CD14-positive monocyte (primary cell): ENCODE measurements at places on chromosomes 1 and 21.

DNA sequence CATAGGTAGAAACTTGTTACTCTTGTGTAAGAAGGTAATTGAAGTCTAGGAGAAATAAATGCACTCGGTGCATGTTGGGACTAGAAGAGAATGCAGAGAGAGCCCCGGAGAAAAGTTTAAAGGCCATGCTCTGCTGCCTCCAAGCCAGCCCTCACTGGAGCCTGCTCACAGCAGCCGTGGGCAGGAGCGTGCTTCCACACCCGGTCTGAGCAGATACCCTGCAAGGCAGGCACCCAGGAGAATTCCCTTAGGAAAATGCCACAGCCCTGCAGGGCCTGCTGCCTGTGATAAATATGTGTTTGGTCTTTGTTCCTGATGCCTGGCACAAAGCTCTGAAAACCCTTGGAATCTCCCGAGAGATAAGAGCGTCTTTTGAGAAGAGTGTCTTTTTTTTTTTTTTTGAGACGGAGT lies 22.8 kb downstream of the C2CD2 start:
- DNase-seq = no peak

- no peak for DNase-seq
Measured at GRCh38 chr1:183733715-183734114, 71.2 kb upstream of the RGL1 start.

- no peak for DNase-seq
Measured at GRCh38 chr1:203098914-203099520, 13.2 kb upstream of the MYOG start.

DNA sequence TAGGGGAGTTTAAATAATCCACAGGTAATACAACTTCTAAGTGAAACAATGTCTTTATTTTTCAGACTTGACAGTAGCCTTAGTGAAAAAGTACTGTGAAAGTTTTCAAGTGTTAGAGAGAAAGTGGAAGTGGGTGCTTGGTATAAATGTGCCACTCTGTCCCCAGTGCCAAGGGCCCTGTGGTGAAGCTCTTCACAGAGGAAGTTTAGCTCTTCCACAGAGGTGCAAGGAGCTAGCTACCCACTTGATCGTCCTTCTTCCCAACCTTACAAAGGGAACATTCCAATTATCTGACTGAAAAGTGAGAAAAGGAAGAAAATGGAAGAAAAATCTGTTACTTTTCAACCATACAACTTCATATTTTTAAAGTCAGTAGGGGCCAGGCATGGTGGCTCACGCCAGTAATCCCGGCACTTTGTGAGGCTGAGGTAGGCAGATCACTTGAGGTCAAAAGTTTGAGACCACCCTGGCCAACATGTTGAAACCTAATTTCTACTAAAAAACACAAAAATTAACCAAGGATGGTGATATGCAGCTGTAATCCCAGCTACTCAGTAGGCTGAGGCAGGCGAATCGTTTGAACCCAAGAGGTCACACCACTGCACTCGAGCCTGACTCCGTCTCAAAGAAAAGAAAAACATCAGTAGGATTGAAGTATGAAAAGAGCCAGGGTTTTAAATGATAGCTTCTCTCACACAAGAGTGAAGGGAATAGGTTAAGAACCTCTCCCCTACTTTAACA lies 41.0 kb upstream of the PTPRC start:
- no peak for DNase-seq

DNA sequence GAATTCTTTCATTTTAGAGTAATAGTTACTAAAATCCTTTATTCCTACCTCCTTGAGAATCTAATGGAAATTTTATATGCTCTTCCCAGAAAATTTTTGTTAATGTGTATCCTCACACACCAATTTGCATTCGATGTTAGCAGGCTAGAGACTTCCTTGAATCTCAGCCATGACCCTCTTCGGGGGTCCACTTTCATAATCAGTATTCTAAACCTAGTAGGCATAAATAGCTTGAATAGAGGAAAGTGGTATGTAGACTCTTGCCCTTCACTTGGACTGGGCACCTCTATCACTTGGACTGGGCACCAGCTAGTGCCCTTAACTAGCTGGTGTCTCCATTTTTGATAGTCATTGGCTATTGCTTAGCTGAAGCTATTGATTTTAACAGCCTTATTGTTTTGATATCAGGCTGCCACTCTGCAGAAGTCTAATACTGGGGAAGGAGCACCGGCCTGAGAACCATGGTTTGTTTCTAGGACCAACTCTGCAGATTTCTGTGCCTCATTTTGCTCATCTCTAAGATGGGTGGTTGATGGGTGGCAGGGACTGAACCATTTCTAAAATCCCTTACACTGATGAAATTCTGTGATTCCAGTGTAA lies 42.8 kb downstream of the MRPL39 start:
- no peak for DNase-seq

GRCh38 chr1:114540272-114540671 lies 29.3 kb upstream of the TRIM33 start:
- DNase-seq = no peak

DNA sequence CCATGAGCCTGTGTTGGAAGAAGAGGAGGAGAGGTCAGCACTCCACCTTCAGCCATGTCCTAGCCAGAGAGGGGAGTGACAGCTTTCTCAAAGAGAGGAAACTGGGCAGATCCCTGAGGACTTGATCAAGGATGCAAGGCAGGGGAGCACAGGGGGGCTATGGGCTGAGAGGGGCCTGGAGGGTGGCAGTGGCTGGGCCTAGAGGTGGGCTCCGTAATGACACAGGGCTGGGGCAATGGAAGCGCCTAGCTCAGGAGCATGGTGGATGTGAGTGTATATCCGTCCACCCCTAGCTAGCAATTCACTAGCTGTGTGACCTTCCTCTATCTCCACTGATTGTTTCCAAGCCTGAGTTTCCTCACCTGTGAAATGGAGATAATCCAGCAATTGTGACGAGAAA lies 32.6 kb downstream of the NEK2 start:
- no peak for DNase-seq

DNA sequence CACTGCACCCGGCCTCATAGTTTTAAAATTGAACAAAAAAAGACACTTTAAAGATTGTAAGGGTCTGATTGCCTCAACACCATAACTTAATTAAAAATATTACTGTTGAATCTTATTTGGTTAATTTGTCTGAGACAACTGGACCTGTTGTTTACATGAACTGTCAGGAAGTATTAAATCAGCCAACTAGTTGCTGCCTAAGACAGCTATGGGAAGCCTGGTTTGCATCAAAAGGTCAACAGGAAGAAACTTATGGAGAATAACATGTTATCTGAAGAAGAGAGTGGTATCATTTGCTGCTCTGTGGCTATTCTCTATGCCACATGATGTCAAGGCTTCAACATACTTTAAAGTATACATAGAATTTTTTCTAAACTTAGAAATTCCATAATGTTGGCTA lies 853.5 kb upstream of the ADAMTS5 start:
- DNase-seq = no peak

GRCh38 chr1:177922209-177922608 lies 47.6 kb downstream of the SEC16B start:
- DNase-seq = no peak

- no peak for DNase-seq
Measured at GRCh38 chr1:230568008-230568407, 74.3 kb upstream of the COG2 start.

DNA sequence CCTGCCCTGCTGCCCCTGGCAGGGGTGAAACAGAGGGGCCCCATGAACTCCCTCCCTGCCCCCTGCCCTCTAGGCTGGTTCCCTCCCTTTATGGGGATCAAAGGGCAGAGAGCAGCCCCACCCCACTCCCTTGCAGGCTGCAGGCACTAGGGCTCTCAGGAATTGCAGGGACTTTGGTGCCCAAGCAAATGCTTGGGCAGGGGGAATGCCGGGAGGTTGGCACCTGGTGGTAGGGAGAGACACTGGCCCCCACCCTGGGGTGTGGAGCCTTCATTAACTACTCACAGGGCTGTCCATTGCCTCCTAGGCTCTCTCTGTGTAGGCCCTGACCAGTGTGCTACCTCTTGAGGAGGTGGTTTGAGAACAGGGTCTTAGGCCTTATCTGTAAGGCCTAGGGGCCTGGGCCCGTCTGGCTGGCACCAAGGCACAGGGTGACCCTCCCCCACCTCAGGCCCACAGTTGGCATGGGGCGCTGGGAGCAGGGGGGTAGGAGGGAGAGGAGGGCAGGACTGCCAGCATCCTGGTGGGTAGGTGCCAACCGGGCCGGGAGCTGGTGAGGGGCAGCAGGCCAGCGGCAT lies 4.7 kb downstream of the ZBTB7B start:
- no peak for DNase-seq

DNA sequence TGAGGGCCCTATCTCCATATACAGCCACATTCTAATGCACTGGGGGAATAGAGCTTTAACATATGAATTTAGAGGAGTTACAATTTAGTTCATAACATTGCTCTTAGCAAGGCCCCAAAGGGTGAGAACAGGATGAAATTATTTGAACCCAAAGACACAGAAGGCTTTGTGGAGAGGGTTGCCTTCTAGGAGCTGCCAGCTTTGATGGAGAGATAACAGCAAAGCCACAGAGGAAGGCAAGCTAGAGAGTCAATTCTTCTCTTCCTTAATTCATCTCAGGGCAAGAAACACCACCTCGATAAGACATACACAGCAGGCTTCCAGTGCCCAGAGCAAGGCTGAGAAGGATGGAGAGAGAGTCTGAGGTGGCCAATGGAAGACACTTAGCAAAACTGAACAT lies 94.8 kb upstream of the TMPRSS15 start:
- DNase-seq = no peak

DNA sequence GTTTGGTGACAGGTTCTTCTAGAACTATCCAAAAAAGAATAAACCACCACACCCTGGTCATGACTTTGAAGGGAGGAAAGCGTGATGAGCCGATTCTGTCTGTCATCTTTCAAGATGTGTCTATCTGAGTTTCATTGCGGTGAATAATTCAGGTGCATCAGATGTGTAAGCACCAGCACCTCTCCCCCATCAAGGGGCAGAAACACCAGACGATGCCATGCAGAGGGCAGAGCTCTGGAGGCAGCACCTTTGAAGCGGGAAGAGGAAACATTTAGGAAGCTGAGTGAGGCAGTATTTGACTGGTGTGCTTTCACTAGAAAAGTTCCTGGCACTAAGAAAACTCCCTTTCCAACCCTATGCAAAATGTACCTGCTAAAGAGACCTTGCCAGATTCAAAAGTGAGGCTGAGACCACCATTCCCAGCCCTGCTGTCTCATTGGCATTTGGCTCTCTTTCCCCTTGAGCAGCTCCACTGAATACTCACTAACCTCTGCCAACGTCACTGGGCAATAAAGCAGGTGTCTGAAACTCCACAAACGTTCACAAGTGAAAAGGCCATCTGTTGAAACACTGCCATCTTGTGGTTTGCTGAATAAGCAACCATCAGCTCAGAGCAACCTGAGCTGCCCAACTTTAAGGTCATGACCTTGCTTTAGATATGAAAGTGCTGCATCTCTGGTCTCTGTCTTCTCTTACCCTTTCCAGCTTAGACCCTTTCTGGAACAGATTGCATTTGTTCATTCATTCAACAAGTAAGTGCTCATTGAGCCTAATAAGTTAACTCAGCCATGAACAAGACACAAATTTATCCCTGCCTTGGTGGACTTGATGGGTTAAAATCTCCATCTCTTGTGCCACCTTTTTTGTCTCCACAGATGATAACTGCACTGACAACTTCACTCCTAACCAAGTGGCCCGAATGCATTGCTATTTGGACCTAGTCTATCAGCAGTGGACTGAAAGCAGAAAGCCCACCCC lies 228.6 kb downstream of the PAPPA2 start:
- DNase-seq = no peak

- DNase-seq = no peak
Measured at GRCh38 chr1:196393742-196394141, 214.5 kb downstream of the KCNT2 start.

DNA sequence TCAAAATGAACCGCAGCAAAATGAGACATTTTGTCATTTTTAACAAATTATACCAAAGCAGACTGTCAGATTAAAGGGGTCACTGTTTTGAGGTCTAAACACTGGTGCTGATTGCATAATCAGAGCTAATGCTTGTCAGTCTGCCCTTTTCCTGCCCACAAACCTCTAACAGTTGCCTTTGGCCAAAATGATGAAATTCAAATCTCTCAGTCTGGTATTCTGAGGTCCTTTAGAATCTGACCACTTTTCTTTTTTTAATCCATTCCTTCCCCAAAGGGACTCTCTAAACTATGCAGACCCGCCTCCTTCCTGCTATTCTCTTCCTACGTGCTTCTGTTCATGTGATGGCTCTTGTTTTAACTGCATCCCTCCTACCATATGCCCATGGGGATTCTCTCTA lies 145.2 kb upstream of the SPATA6 start:
- DNase-seq = no peak

DNA sequence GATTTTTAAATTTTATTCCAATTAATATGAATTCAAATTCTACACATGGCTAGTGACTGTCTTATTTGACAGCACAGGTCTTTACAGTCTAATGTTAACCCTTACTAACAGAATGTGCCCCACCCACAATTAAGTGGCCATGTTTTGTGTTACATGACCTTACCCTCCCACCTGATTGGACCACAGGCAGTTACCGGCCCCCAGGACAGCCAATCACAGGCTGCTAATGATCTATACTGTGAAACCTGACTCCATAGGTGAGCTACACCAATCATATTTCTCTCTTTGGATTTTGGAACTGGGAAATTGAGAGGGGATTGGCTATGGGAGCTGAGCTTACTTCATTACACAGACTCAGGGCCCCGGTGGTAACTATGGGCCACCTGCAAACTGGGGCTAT lies 27.5 kb downstream of the ZP4 start:
- no peak for DNase-seq

DNA sequence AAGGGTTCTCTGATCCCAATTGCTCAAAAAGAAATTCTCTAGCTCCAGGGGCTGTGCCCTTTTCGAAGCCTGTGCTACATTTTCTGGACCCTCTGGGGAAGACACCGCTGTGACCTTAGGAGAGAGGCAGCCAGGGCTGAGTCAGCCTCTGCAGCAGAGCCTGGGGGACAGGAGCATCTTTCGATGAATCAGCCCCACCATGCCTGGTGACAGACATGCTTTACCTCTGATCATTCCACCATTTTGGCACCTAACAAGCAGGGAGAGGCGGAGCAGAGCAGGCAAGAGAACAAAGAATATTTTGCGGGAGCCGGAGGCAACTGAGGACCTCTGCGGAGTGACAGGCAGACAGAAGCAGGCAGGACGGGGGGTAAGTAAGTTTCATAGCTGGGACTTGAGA lies 84.9 kb downstream of the VWA5B1 start:
- no peak for DNase-seq

DNA sequence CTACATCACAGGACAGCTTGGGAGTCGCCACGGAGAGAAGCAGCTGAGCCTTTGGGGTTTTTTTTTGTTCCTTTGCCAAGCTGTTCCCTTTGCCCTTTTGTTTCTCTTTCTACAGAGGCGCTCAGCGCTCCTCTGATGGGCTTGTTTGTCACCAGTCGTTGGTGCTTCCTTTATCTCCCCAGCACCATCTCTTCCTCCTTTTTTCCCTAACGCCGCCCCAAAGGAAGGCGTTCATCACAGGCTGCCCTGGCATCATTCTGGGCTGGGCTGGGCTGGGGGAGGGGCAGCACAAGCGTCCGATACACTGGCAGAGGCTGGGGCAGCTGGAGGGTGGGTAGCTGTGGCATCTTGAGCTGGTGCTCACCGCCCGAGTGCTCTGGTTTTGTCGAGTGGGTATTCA lies 10.5 kb downstream of the IGSF21 start:
- no peak for DNase-seq
